AG09319 (cell line): ENCODE measurements at places on chromosomes 3 and 15.

DNA sequence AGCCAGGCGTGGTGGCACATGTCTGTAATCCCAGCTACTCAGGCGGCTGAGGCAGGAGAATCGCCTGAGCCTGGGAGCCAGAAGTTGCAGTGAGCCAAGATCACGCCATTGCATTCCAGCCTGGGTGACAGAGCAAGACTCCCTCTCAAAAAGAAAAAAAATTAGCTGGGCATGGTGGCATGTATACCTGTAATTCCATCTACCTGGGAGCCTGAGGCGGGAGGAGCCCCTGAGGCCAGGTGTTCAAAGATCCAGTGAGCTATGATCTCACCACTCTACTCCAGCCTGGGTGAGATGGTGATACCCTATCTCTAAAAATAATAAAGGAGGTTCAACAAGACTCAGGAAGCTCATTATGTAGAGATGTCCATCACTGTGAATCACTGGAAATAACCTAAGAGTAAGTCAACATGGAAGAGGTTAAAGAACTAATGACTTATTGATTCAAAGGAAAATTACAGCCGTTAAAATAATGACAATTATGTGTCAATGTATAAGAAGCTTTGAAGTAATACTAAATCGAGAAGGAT is 19.8 kb upstream of the RAB7A start:
- no peak for DNase-seq

GRCh38 chr15:96699871-96700401 is 369.4 kb downstream of the NR2F2 start:
- no peak for DNase-seq

DNA sequence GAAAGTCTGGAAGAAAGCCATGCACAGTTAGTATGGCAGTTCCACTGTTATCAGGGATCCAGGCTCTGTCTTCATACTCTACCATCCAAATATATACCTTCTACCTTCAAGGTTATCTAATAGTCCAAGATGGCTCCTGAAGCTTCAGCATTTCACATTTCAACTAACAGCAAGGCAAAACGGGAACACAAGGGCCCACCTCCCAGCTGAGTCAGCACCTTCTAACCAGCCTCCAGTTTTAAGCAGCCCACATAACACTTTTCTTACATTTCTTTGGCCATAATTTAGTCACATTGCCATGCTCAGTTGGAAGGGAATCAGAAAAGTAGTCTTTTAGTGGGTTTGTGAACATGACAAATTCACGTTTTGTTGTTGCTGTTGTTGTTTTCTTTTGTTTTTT is 15.4 kb upstream of the MSL2 start:
- no peak for DNase-seq

GRCh38 chr3:178059836-178060235 is 476.4 kb upstream of the KCNMB2 start:
- no peak for DNase-seq

GRCh38 chr3:114700637-114701234 is 406.9 kb downstream of the TIGIT start:
- DNase-seq, result no peak

DNA sequence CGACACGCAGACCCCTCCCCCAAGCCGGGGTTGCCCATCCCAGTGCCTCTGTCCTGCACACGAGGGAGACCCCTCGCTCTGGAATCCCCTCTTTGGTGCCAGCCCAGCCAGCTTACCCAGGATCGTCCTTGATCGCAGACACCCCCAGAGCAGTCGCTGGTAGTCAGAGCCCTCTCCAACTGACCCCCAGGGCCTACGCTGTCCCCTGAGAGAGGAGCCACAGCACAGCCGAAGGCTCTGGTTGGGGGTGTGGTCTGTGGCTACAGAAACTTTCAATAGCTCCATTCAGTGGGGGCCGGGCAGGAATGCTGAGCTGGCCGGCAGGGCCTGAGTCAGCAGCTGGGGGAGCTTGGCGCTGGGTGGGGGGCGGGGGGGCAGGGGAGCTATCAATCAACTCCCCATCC is at the start of gene LCTL:
Gene LCTL (minus strand): TSS at position 258 of the 404 bp plus-strand sequence. CDS start 633 bp downstream, outside the sequence.
- DNase-seq, result no peak

DNA sequence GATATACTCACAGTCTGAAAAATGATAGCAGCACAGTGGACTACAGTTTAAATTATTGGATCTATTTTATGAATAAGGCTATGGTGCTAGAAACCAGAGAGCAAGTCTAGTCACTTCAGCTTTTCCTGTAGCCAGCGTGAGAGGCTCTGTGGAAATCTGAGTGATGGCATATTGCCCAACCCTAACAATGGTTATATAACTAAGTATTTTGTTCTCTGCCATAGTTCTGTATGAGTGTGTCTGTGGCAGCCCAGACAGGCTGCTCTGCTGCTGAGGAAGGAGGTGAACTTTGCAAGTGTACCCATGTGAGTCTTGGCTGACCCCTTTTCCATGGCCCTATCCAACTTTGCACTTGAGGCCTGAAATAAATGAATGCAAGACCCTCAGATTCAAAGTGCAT is 105.7 kb downstream of the LRTM1 start:
- peak; percentile 73 for DNase-seq

DNA sequence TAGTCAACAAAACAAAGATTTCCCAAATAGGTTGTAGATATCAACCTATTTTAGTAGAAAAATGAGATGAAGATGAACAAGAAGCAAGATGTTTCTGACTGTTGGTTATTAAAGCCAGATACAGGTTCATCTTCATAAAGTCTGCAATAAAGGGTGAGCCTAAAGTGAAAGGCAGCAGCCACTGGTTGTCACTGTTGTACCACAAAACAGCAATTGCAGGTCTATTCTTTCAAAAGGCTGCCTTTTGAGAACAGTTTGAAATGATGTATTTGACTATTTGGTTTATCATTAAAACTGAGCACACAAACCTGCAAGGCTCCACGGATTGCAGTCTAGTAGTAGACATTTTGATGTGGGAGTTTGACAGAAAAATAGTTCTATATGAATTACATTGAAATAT is 543.4 kb downstream of the GBE1 start:
- no peak for DNase-seq

DNA sequence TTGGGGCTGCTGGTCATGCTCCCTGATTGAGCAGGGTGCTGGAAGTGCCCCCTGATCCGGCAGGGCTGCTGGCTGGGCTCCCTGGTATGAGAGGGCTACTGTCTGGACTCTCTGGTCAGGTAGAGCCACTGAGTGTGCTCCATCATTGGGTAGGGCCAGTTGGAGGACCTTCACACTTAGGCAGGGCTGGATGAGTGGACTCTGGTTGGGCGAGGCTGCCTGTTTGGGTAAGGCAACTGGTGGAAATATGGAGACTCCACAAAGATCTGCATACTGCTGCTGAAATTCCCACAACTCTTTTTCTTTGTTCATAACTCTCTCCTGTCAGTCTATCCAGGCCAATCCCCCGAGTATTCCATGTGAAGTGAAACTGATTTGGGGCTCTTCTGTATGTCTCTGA is 80.8 kb downstream of the CD200 start:
- no peak for DNase-seq

- DNase-seq, result no peak
Observed at GRCh38 chr15:31173790-31174450, 72.4 kb upstream of the TRPM1 start.

DNA sequence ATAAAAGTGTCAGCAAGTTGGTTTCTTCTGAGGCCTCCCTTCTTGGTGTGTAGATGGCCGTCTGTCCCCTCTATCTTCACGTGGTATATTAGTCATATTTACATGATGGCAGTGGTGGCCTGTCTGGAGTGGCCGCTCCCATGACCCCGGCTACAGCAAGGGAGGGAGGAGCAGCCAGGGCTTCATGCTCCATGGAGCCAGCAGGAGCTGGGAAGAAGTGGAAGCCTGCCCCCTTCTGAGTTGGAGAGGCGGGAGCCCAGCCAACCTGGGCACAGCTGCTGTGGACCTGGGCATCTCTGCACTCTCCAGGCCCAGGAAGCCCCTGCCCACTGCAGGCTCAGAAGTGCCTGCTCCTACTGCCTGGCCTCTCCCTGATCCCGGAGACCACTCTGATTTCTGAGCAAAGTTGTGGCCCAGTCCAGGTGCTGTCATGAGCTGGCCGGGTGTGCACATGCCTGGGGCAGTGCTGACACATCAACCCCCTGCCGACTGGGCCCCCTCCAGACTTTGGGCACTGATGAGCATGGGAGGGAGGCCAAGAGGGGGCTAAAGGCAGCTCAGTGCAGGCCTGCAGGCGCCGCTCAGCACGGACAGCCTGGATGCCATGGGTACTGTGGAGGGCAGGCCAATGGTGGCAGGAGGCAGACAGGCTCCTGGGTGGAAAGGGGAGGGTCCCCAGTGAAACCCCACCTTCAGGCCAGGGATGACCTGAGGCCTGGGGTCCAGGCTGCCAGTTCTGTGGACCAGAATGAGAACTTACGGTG is 84.8 kb downstream of the SERPINI1 start:
- no peak for DNase-seq

DNA sequence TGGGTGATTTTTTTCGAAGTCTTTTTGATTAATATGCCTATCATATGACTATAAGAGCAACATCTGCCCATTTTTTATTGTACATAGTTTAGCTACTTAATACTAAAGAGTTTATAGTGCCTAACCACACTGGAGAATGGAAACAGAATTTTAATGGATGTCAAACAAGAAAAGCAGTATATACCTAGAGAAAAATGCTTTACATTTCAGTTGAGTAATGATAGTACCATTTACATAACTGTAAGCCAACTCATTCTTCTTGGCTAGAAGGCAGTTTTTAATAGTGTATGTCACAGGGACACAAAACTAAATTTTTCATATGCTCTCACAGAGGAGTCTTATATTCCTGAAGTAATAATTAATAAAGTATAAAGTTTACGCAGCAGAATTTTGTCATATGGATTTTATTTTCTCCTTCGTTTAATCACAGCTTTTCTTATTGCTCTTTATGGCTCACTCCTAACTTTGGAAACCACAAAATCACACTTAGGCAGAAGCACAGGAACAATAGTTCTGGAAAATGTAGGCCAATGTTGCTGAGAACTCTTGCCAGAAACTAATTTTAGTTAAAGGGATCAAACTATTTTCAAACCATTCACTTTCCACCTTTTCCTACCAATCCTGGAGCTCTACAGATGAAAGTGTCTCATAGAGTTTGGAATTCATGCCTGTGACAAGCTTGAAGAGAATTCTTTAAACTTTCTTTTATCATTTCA is 243.6 kb downstream of the ZIC1 start:
- no peak for DNase-seq

DNA sequence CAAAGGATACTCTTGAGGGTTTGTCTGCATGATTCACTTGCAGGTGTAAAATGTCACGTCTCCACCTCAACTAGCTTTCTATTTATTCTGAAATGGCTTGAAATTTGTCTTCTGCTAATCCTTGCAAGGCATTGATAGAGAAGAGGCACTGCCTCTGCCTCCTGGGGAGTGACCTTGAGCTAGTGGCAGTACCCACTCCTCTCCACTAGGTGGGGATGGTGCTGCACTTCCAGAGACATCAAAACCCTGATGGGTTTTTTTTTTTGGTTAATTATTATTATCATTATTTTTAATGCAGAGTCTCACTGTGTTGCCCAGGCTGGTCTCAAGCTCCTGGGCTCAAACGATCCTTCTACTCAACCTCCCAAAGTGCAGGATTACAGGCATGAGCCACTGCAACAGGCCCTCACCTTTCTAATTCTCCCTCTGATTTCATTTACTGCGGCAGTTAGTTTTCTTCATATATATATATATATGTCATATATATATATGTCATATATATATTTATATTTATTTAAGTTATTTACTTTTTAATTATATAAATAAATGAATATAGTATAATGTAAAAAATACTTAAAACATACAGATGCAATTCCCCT is 117.6 kb upstream of the EIF1B start:
- DNase-seq, result peak; percentile 16

DNA sequence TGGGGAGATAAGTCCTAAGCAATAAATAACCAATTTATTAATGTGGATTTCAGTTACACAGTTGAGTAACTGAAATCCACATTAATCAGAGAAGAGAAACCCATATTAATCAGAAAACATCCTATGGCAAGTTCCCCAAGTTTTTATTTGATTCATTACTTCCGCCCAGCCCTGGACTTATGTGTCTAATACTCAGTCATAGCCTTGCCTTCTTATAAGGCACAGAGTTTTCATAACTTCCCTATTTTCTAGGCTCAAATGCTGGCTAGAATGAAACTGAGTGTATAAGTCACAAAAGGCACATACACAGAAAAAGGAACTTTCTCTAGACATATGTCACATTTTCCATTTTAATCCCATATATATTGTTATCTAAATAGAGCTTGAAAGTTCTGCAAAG is 28.8 kb downstream of the CD47 start:
- DNase-seq, result no peak

- DNase-seq, result no peak
Observed at GRCh38 chr3:105285653-105286241, 81.0 kb upstream of the ALCAM start.

DNA sequence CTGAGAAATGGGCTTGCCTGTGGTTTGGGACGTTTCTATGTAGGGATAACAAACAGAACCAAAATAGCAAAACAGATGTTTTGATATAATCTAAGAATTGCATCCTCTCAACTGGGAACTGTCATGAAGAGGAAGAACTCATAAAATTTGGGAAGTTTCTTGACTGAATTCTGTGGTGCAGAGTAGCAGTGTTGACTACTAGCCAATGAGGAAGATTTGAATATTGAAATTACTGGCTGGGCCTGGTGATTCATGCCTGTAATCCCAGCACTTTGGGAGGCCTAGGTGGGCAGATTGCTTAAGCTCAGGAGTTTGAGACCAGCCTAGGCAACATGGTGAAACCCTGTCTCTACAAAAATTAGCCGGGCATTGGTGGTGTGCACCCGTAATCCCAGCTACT is 42.2 kb downstream of the ZNF609 start:
- DNase-seq, result no peak

GRCh38 chr3:144187531-144188210 is 216.0 kb downstream of the DIPK2A start:
- peak; percentile 3 for DNase-seq

GRCh38 chr3:183968666-183969245 is 48.9 kb downstream of the ABCC5 start:
- DNase-seq, result no peak

GRCh38 chr3:8324747-8325146 is 176.9 kb upstream of the LMCD1 start:
- no peak for DNase-seq

DNA sequence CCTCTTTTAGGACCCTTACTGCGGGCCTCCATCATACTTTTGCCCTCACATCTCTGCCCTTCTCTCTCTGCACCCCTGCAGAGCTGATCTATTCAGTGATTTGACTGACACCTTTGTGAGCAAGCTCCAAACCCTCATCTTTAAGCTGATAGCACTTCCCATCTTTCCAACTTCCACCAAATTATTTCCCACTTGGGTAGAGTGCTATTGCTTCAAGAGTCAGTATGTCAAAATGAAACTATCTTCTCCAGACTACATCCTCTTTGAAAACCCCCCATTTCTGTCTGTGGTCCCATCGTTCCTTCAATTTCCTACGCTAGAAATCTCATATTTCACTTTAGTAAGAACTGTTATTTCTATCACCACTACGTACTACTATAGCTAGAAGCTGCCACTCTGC is 19.7 kb downstream of the ZWILCH start:
- DNase-seq, result no peak

GRCh38 chr15:24856397-24857390 is 98.1 kb upstream of the SNRPN start:
- DNase-seq, result no peak

GRCh38 chr15:83066034-83066733 is 868 bp downstream of the BTBD1 start:
- DNase-seq, result no peak

- no peak for DNase-seq
Observed at GRCh38 chr15:51155891-51156290, 61.2 kb upstream of the TNFAIP8L3 start.

- DNase-seq, result no peak
Observed at GRCh38 chr15:88479169-88479568, 11.7 kb downstream of the MRPS11 start.
